ENCODE measurements at places on chromosomes 4 and X. TPM values are rescaled to one million over a fixed set of nuclear protein-coding genes. Genes with fewer than 3 reads are reported as not detected.

Gene CT47B1
- not detected for total RNA-seq

Gene MMRN1
- 3.3 TPM for total RNA-seq

Gene RENBP
- 15.3 TPM for total RNA-seq

Gene KCTD8
- 0.23 TPM for total RNA-seq

Gene ZNF674
- total RNA-seq: 2.9 TPM

Gene PSAPL1
- not detected for total RNA-seq

Data from right cardiac atrium (tissue), 5 donors.